ENCODE measurements at places on chromosomes 11 and 22.

- no peak for DNase-seq
Observed at GRCh38 chr22:23109441-23109978, 32.3 kb downstream of the RSPH14 start.

GRCh38 chr22:45884201-45885062 is 92.5 kb downstream of the WNT7B start:
- DNase-seq: no peak

DNA sequence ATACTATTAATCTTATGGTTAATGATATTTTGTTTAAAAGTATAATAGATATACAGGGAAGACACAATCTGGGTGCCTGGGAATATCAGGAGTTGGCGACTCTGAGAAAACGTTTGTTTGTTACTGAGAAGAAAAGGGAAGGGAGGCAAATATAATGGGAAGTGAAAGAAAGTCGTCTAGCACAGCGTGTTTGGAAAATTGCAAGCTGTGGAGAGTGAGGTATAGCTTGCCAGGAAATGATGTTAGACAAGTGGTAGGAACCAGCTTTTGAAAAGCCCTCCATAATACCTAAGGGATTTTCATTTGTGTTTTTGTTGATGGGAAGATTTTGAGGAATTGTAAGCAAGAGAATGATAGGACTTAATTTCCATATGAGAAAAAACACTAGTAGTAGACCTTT is 322.2 kb downstream of the LUZP2 start:
- no peak for DNase-seq

GRCh38 chr11:65308281-65308891 is 6.3 kb upstream of the CDC42EP2 start:
- DNase-seq: no peak

DNA sequence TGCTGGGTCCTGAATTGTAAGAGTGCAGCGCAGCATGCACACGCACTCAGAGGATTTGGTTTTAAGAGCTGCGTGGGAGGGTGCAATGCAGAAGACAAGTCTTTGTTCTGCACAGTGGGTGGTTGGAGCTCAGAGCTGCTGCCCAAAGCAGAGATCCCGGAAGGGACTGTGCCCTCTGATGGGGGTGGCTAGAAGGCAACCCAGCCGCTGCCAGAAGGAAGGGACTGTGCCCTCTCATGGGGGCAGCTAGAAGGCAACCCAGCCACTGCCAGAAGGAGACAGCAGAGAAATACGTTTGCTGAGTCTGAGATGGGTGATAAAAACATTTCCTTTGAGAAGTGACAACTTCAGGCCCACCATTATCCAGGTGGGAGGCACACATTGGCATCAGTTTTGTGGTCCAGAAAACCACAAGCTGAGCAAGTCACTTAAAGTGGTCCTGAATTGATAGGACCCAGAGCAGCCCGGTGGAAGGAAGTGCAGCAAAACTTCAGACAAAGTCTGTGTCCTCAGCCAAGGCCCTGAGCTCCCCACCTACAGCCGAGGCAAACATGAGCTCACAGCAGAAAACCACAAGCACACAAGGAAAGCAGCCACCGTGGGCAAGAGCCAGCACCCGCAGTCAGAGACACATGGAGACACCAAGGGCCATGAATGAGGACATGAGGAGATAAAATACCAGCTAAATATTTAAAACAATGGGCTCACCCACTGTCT is 4.3 kb downstream of the KRTAP5-6 start:
- peak; percentile 50 for DNase-seq

GRCh38 chr11:64569300-64569970 is 21.6 kb upstream of the SLC22A12 start:
- DNase-seq: no peak

DNA sequence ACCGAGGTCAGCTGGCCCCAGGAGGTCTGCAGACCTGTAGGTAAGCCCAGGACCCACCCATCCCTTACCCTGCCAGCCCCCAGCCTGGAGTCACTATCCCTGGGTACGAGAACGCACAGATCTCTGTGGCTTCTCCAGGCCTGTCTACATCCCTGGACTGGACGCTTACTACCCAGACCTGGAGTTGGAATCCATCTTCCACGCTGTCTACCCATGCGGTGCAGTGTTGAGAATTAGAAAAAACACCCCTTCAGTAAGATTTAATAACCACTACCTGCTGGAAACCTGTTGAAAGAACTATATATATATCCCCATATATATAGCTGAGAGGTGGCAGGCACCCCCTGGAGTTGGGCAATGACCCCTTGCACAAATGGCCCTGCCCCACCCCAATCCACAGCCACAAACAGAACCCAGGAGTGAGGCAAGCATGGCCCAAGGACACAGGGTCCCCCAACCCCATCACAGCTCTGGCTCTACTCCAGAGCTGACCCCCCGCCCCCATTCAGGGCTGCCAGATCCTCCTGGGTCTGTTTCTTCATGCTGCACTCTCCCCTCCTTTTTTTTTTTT is 17.7 kb upstream of the RGL4 start:
- DNase-seq: no peak

DNA sequence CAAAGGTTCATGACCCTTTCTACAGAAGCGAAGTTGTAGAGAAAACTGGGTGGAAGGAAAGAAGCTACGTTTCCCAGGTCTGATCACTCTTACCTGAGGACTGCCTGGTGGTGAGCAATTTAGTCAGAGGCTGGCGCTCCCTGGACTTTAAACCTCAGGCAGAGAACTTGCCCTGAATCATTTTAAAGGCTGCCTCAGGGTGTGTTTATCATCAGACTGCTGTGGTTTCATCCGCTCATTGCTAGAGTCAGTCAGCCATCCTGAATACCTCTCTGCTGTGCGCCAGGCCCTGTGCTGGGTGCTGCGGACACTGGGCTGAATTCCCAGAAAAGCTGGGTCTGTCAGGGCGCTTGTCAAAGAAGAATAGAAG is 2.7 kb downstream of the DTX4 start:
- no peak for DNase-seq

DNA sequence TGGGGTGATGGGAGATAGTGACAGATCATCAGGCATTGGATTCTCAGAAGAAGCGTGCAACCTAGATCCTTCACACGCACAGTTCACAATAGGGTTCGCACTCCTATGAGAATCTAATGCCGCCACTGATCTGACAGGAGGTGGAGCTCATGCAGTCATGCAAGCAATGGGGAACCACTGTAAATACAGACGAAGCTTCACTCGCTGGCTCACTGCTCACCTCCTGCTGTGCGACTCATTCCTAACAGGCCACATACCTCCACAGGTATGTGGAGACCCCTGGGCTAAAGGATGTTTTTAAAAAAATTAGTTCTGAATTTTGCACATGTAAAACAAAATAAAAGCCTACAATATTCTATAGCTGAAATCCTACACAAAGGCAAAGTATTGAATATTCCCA is 20.5 kb upstream of the TEAD1 start:
- no peak for DNase-seq

GRCh38 chr22:23305321-23305910 is 125.1 kb downstream of the BCR start:
- no peak for DNase-seq

GRCh38 chr11:70810133-70810532 is 411.8 kb downstream of the CTTN start:
- DNase-seq: no peak

GRCh38 chr11:8593455-8593854 is 573 bp downstream of the STK33 start:
- no peak for DNase-seq

DNA sequence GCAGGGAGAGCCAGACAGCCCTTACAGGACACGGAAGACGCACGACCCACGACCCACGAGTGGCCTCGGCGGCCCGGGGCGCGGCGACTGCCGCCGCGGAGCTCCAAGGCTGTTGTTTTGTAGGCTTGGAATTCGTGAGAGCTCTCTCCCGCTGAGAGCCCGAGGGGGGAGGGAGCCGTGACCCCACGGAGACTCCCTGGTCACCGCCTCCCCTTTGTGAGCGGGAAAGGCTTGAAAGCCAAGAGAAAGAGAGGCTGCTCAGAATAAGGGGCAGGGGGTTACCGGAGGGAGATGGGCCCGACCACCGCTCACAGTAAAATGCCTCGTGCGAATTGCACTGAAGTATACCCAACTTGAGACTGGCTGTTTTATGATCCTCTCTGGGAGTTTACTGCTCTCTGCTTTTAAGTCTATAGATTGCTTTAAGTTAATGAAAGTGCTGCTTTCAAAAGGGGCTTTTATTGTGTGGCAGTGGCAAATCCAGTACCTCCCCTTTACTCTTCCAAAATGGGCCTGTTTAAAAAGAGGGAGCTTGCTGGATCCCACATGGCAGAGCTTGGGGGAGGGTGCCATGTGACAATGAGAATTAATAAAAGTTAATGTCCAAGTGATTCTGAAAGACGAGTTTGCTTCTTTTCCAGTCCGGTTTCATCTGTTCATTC is 2.9 kb downstream of the PKNOX2 start:
- peak; percentile 86 for DNase-seq

- no peak for DNase-seq
Observed at GRCh38 chr22:26444777-26445176, 15.7 kb downstream of the ASPHD2 start.

- no peak for DNase-seq
Observed at GRCh38 chr11:61892085-61892370, 683 bp upstream of the FADS3 start.

- no peak for DNase-seq
Observed at GRCh38 chr11:130798280-130798679, 118.0 kb downstream of the SNX19 start.

DNA sequence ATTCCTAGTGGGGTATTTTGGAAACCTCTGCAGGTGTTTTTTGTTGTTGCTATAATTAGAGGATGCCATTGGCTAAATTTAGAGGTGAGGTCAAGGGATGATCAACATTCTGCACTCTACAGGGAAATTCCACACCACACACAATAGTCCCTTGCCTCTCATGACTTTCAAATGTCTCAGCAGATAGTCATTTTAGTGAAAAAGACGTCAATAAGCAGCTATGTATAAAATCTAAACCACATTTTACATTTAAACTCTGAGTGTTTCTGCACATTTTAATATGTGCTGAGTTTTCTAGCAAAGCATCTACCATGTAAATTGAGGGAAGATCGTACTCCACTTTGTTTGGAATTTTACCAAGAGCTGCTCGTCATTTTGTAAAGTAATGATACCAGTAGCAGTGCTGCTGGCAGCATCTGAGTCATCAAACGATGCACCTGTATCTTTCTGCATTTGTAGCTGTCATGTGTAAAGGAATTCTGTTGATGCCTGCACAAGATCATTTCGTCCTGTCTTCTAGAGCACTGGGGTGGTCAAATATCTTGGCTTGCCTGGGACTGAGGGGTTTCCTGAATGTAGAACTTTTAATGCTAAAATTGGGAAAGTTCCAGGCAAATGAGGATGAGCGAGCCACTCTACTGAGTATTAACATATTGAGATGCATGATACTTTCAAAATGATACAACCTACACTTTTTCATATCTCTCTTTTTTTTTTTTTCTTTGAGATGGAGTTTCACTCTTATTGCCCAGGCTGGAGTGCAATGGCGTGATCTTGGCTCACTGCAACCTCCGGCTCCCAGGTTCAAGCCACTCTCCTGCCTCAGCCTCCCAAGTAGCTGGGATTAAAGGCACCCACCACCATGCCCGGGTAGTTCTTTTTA is 414.5 kb upstream of the SYN3 start:
- no peak for DNase-seq

DNA sequence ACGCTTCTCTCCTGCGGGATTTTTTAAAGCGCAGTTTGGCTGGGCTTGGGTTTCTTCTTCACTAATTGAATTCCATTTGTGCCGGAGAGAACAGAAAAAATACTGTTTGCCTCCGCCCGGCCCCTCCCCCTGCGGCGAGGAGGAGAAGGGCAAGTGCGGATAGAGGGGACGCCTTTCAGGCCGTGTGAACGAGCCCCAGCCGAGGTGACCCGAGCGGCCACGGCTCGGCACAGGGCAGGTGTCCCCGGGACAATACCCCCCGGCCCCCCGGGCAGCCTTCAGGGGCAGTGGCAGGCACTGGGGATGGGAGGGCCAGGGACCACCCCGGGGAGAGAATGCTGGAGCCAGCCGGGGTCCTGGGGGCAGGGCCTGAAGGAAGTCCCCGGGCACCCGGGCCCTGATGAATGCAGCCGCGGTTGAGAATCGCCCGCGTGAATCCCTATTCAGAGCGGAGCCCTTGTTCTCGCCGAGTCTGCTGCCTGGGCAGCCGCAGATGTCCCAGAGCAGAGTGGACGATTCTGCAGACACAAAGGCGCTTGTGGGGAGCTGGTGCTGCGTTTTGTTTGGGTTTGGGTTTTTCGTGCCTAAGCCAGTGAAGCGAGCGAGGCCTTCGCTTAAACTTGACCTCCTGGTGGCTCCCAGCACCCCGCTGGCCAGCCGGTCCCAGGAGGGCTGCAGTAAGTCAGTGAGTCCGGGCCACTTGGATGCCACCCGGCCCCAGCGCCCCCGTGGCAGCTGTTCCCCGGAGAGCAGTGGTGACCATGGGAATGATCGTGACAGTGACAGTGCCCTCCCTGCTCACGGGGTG is 96.0 kb downstream of the WNT7B start:
- no peak for DNase-seq

DNA sequence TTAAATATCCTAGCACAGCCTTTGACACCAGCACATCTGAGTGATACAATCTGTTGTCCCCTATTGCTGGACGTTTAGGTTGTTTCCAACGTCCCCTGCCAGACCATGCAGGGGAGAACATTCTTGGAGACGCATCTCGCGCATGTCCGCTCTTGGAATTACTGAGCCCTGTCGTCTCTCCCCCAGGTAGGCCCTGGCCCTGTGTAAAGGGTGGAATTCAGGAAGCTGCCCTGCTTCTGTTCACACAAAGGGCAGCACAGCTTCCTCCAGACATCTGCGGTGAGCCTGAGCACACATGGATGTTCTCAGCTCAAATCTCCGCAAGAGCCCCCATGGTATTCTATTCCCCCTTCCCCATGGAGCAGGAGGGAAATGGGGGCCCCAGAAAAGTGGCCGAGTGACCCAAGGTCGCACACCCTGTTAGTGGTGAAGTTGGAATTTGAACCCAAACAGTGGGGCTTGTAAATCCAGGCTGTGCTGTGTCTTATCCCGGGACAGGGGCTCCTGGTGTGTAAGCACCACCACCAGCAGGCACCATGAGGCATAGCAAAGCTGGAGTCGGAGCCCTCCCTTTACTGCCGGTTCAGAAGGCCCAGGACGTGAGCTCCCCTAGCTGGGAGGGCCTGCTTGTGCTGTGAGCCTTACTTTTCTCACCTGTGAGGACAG is 5.0 kb upstream of the FGF19 start:
- no peak for DNase-seq

GRCh38 chr22:33743756-33744155 is 176.5 kb downstream of the LARGE1 start:
- DNase-seq: no peak

- no peak for DNase-seq
Observed at GRCh38 chr22:50360578-50360977, 17.5 kb downstream of the PPP6R2 start.

DNA sequence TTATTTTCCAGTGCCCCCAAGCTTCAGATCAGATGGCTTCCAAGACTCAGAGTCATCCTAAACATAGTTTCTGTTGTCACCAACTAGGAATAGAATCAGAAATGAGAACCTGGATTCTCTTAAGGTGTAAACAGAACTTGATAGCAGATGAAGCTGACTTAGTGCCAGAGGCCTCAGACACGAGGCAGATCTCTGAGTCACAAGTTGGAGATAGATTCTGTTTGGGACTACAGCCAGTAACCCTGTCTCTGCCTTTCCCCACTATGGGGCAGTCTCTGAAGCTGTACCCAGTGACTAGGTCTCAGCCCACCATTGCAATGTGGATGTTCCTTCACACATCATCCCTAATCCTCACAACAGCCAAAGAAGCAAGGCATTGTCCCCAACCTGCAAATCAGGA is 25.4 kb downstream of the NEU3 start:
- DNase-seq: no peak

GRCh38 chr11:94532211-94532610 is 11.5 kb upstream of the FUT4 start:
- DNase-seq: no peak
